ENCODE measurements at places on chromosomes 4 and X.
A peak's percentile ranks its signal among the peaks of the same experiment; 100 is the strongest.

GRCh38 chr4:84837751-84838150 lies 128.7 kb downstream of the WDFY3 start:
- ATAC-seq: no peak

DNA sequence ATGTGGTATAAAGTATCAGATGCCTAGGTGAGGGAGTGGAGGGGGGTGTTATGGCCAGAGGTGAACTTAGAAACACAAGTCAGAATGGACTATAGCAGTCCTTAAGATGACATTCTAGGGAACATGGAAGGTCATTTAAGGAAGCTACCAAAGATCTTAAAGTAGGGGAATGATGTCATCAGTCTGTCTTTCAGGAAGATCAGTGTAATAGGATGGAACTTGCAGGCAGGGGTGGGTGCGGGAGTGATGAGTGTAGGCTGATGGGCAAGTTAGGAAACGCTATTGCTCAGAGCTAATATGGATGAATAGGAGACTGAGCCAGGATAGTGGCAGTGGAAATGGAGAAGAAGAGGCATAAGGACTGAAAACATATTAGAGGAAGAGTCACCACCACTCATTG lies 27.5 kb upstream of the CWH43 start:
- ATAC-seq: peak; percentile 58

DNA sequence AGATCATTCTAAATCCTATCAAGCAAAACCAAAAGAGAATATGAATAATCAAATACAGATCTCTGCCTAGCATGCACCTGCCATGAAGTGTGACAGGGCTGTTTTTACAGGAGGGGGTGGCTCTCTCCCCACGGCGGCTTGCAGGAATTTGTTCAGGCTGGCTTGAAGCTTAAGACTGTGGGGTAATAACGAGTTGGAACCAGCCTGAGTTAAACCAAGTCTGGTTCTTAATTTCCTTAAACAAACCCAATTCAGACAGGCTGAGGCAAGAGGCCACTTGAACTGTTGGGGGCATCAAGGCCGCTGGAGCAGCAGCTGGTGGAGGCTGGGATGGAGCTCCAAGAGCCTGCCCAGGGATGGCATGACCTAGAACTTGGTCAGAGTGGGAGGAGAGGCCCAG lies 45.1 kb upstream of the LGI2 start:
- peak; percentile 63 for ATAC-seq

DNA sequence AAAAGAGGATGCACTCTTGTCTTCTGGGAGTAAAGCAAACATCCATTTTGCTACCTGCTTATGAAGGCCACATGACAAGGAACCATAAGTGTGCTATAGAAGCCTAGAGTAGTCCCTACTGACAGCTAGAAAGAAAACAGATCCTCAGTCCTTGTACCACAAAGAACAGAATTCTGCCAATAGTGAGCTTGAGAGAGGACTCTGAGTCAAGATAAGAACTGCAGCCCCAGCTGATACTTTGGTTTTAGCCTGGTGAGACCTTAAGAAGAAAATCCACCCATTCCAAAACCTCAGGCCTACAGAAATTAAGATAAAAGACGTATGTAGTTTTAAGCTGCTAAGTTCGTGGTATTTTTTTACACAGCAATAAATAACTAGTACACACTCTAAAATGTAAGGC lies 914.6 kb downstream of the PCDH19 start:
- no peak for ATAC-seq

GRCh38 chr4:77152421-77152820 lies 4.6 kb upstream of the CCNG2 start:
- ATAC-seq: no peak
